Neural crest cell (in vitro differentiated cells): ENCODE measurements at places on chromosomes 2 and 18. TPM values are rescaled to one million over a fixed set of nuclear protein-coding genes. Genes with fewer than 3 reads are reported as not detected.

The CGREF1 gene
- total RNA-seq: 1.3 and 2.1 TPM in 2 replicates

- no peak overlapping the region for H3K27ac ChIP-seq
- H3K36me3 ChIP-seq: no peaks in the 10 kb centered on the region
- no peak for DNase-seq
- H3K27me3 ChIP-seq: no peaks in the 10 kb centered on the region
These were observed 239.0 kb upstream of the SIX2 start for GRCh38 chr2:45248214-45248613.

The RRM2 gene
- total RNA-seq: 203 and 210 TPM in 2 replicates

- H3K27me3 ChIP-seq: no peaks in the 10 kb centered on the region
- H3K36me3 ChIP-seq: no peaks in the 10 kb centered on the region
- peaks cover 24% of the 10 kb centered on the region for H3K4me1 ChIP-seq
- no peak overlapping the region for H3K27ac ChIP-seq
These were observed 257.9 kb downstream of the BCL11A start for GRCh38 chr2:60295636-60295962.

- H3K4me1 ChIP-seq: peaks cover 29% of the 10 kb centered on the region
- no peak overlapping the region for H3K27ac ChIP-seq
- H3K4me3 ChIP-seq: peak overlapping the region; percentile 67
- peaks cover 3% of the 10 kb centered on the region for H3K27me3 ChIP-seq
- peaks cover 9% of the 10 kb centered on the region for H3K36me3 ChIP-seq
These were observed 1.4 kb upstream of the ZFAND2B start for GRCh38 chr2:219205165-219205538.
